ENCODE measurements at places on chromosomes 6 and 20.
A peak's percentile ranks its signal among the peaks of the same experiment; 100 is the strongest.

DNA sequence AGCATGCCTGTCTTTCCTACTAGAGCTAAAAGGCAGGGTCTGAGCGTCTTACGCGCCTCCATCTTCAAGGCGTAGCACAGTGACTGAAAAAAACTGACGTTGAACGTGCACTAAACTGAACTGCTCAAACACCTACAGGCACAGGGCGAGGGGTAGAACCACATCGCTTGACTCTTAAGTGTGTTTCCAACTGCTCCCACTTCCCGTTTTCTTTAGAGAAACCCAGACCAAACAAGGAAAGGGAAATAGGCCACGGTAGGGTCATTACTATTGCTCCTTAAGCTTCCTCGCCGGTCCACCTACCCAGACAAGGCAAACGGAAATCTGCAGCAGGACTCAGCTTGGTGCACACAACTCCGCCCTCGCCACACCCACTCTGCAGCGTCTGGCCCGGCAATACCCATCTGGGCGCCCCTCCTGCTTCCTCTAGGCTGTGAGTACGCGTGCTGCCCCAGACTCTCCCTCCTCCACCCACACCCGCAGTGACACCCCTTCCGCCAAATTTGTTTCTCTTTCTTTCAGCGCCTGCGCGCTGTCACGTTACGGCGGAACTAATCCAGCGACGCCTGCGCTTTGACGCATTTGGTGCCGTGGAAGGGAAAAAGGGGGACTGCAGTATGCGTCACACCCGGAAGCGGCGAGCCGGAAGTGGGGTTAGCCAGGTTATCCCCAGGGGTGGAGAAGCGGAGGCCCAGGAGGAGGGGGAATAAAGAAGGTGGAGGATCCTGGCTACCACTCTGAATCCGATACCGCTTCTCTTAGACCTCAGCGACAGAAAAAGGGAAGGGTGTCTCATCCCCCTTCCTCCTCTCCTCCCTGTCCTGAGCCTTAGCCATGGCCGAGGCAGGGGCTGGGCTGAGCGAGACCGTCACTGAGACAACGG lies at the start of gene PPP1R11:
Gene PPP1R11 (plus strand): TSS at position 622 of the 883 bp plus-strand sequence. CDS start 213 bp downstream, at position 835.
- DNase-seq, result peak; percentile 96

DNA sequence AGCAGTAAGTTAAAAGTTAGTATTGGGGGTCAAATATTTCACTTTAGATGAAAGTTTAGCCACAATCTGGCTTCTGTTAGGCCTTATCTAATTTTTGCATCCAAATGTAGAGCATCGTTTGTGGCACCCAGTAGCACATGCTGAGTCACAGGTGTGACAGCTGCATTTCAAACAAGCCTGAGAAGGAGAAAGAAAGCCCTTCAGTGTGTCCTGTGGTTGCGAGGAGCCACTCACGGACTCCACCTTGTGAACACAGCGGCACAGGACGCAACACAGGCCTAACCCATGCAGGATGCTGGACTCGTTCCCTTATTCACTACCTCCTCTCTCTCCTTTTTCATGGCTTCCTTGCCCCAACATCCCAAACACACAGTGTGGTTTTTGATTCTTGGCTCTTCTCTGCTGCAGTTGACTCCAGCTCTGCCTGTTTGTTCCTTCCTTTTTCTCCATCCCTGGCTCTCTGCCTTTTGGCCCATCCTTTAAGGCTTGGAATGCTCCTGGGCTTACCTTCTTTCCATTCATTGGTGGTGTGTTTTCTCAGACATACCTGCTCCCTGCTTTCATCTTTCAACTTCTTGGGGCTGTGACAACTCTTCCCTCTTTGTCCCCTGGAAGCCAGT lies 124.2 kb downstream of the SLC16A10 start:
- no peak for DNase-seq

- DNase-seq, result no peak
Measured at GRCh38 chr20:43821795-43822194, 92.9 kb upstream of the TOX2 start.

DNA sequence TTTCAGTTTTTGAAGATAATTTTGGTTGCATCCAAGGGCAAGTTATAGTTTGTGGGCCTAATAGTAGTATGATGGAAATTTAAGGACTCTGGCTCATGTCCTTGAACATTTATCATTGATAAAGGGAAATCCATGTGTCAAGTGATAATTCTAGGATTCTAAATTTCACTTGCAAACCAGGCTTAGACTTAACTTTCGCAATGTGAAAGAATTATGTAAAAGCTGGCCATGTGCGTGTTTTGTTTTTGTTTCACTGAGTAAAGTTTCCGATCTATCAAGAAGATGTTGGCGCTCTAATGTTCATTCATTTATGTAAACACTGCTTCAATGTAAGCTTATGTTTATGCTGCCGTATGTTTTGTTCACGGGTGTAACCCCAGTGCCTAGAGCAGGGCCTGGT lies 302.0 kb downstream of the SOX4 start:
- DNase-seq, result no peak

GRCh38 chr6:110589865-110590513 lies 113.6 kb upstream of the SLC22A16 start:
- DNase-seq, result no peak

- DNase-seq, result no peak
Measured at GRCh38 chr6:124303971-124304370, 500.3 kb downstream of the NKAIN2 start.

DNA sequence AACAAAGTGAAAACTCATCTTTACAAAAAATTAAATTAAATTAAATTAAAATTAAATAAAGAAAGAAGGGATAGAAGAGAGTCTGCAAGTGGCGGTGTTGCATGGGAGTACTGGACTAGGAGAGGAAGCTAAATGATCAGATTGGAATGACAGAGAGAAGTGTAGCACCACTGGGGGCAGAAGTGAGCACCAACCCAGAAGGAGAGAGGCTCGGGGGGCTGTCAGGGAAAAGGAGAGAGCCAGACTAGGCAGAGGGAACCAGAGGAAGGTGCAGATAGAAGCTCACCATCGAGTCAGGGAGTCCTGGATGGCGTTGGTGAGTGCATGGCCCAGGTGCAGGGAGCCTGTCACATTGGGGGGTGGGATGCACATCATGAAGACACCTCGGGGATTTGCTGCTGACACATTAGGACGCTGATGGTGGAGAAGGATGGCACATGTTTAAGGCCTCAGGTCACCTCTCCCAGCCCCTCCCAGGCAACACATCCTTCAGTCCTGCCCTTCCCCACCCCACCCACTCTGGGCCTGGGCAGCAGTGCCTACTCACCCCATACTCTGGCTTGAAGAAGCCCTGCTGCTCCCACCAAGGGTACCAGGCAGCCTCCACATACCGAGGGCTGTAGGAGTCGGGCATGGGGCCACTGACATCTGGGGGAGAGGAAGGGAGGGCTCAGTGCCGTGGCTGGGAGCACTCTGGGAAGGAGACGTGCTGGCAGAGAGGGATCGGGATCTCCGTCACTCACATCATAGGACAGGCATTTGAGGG lies 4.0 kb downstream of the VARS1 start:
- peak; percentile 71 for DNase-seq

DNA sequence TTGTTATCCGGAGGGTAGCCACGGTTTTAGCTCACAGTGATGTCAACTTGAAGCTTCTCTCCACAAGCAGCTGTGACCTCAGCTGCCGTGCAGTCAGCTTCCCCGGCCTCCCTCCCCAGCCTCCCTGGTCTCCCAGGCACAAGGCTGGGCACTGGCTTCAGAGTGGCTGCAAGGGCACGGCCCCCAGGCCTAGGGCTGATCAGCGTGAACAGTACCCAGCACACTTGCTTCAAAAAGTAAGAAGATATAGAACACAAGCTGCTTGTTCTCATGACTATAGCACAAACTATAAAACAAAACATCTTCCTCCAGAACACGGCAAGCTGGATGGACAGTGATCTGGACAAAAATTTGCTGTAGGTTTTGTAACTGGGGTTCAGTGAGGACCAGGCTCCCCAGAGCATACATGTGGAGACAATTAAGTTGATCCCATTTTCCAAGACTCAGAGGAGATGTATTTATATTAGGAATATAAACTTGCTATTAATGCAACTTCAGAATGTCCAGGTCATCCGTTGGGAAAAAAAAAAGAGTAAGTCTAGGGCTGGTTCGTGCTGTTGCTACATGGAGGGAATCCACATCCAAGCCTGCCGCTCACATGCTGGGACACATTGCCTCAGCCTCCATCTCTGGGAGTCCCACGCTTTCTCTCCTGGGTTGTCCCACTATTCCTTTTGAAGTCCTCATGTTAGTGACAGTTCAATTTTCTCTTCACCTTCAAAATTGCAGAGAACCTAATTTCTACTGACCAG lies 199.4 kb upstream of the THBS2 start:
- no peak for DNase-seq

DNA sequence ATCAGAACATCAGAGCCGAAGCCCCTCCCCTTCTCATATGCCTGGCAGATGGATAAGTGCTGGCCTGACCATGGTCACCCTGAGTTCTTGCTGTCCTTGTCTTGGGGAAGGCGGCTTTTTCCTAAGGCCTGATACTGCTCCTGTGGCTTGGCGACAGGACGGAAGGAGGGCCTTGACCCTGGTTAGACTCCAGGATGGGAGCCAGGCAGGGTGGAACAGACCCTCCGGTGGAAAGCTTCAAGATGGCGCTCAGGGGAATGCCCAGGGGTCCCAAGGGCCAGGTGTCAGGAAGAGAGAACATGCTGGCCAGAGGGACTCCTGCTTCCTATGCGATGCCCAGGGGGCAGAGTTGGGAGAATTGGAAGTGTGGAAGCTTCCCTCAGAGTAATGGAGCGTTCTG lies 29.6 kb downstream of the ADA start:
- DNase-seq, result no peak

DNA sequence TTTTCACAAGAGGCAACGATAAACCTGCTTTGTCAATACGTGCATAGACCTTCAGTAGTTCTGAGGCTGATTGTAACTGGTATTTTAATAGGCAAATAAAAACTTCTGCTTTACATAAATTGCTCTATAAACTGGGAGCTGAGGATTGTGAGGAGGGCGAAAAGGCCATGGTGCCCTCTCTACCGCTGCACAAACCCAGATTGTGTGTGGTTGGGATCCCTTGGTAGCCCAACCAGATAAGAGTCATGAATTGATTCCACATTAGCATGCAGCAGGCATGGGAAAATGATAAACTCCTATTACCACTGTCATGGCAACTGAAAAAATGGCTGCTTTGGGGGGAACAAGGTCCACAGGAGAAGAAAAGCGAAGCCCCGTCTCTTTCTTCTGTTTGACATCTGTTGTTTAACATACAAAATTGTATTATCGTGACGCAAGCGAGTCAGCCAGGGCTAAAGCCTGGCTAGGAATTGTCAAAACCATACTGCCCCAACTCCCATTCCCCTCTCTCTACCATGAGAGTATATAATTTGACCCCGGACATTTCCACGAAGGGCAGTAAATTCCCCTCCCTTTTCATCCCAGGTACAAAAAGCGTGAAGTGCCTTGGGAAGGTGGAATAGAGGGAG lies 157.8 kb upstream of the SALL4 start:
- DNase-seq, result no peak

DNA sequence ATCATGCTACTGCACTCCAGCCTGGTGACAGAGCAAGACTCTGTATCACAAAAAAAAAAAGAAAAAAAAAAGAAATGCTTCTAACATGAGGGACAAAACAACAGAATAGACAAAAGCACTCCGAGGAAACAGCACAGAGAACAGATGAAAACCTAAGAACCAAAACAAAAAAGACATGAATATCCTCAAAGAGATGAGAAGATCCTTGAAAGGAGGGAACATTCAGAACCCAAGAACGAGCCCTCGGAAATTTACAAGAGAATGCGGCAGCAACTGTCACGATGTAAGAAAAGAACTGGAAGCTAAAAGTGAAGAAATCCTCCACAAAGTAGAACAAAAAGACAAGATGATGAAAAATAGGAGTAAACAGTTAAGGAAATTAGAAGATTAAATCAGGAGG lies 21.2 kb downstream of the ADA start:
- DNase-seq, result no peak

GRCh38 chr6:157107571-157107914 lies 215.8 kb downstream of the TMEM242 start:
- no peak for DNase-seq
